D721Med (cell line): ENCODE measurements at places on chromosomes 4 and X.

DNA sequence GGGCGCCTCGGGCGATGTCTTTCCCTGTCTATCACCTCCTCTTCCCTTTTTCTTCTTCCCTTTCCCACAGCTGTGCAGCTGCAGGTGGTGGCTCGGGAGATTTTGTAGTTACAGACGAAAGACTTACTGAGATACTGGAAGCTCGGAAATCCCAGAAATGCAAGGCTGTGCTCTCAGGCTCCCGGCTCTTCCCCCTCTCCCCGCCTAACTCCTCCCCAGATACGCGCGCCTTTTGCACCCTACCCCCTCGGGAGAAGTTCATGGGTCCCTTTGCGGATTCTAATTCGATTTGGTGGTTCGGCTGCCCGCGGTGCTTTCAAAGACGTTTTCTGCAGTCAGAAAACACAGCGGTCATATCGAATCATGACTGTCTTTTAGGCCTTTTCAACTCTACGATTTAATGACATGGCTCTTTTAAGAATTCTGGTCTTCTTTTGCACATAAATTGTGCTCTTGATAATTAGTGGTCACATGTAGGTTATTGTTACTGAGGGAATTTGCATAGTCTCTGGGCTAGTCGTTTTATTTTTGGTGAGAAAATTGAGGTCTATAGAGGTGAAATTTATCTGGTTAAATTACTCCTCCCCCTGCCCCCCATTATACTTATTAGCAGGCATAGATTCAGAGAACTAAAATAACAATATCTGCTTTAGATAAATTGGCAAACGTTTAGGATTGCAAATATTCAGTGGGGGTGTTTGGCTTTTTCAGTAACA lies 1.6 kb downstream of the SEPTIN11 start:
- no peak for DNase-seq

GRCh38 chr4:77367638-77368037 lies 210.6 kb downstream of the CCNG2 start:
- DNase-seq: no peak

- no peak for DNase-seq
These were observed 13.4 kb downstream of the LEF1 start for GRCh38 chr4:108155373-108155772.

GRCh38 chr4:15658136-15658770 lies 3.1 kb upstream of the FBXL5 start:
- no peak for DNase-seq

GRCh38 chrX:46554942-46555341 lies 9.7 kb upstream of the ZNF674 start:
- DNase-seq: no peak

- no peak for DNase-seq
These were observed 6.6 kb upstream of the PRRG3 start for GRCh38 chrX:151688695-151689094.

DNA sequence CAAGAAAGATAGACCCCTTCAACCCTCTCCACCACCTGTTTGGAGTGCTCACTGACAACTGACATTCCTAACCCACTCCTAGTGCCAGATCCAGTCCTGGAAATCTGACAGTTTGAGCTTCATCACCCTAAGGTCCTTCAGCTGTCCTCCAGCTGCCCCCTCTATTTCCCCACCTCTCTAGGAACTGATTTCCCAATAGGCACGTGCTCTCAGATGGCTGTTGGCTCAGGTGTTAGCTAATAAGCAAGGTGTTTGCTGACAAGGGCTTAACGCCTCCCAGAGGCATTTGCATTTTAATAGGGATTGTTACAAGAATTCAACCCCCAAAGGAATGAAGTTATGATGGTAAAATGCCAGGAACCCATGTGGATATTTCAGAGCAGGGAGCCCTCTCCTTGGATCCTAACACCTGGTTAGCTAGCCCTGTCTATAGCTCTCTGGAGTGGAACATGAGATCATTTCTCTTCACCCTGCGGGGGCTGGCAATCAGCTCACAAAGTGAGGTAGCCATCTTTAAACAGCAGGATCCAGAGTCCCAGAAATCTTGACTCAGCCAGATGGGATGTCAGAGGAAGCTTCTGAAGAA lies 348.5 kb upstream of the SFRP2 start:
- no peak for DNase-seq

DNA sequence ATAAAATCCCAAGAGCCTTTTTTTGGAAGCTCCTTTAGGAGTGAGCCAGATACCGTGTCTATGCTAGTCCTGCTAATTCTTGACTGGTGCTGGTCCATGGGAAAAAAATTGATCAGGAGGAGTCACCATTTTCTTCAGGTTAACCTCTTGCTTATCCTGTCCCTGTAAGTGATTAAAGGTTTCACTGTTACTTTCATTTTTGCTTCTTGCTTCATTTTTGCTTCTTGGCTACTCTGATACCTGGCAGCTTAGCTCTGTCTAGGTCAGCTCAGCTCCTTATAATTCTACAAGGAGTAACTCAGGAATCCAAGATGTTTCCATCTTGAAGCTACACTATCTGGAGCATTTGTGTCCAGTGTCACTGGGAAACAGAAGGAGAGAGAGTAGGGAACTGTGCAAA lies 45.7 kb downstream of the AFM start:
- no peak for DNase-seq

DNA sequence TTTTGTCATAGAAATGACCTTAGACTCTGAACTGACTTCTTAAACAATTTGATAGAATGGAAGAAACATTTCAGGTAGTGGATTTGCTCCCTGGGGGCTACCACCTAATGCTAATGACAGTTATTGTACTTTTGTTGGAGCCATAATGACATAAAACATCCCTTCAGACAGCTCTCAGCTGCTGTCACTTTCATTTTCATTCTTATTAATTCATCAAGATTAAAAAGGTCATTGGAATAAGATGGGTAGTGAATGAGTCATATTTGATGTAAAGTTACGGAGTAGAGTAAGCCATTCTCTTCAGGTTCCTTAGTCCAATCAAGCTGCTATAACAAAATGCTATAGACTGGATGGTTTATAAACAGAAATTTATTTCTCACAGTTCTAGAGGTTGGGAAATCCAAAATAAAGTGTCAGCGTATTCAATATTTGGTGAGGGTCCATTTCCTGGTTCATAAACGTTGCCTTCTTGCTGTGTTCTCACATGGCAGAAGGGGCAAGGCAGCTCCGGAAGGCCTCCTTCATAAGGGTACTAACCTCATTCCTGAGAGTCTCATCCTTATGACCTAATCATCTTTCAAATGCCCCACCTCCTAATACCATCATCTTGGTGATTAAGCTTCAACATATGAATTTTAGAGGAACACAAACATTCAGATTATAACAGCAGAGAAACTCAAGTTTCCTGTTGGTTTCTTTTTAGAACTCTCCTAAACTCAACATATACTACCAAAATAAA lies 268.5 kb downstream of the ARAP2 start:
- no peak for DNase-seq

DNA sequence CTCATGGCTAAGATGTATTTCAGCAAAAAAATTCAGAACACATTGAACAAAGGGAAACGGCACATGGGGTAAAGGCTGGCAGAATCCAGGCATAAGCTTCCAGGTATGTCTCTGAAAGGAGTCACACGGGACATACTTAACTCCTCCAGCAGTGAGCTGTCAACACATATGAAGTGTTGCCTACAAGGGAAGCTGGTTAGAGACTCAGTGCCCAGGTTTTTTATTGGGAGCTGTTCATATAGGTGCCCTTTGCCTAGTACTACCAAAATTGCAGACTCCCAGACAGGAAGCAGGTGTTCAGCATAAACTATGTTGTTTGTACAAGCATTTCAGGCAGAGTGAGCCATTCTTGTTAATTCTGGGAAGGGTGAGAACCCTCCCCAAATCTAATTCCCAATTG lies 77.4 kb upstream of the PUDP start:
- DNase-seq: no peak

DNA sequence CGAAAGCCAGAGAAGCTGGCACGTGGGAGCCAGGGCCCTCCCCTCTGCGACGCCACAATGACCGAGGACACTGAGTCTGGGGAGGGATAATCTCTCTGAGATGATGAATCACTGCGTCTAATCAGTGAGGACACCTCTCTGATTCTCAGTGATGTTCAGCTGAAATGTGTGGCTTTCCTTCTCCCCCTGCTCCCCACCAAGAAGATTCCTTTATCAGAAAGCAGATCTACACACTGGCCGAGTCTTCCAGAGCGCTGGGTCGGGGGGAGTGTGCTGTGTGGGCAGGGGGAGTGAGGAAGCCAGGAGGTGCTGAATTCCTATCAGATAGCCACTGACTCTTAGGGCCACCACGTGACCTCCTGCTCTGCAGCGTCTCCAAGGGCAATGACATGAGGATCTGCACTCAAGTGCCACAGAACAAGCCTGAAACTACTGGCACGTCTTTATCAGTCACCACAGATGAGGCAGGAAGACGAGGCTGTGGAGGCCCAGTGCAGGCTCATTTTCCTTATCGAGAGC lies 89.2 kb downstream of the GATB start:
- no peak for DNase-seq
